NCI-H460 (cell line): ENCODE measurements at places on chromosomes 11 and 22. TPM values are rescaled to one million over a fixed set of nuclear protein-coding genes. Genes with fewer than 3 reads are reported as not detected.

GRCh38 chr11:110379261-110379660 is 50.5 kb upstream of the FDX1 start:
- DNase-seq: no peak

GRCh38 chr11:776561-777287 is 563 bp downstream of the GATD1 start:
- no peak for DNase-seq

DNA sequence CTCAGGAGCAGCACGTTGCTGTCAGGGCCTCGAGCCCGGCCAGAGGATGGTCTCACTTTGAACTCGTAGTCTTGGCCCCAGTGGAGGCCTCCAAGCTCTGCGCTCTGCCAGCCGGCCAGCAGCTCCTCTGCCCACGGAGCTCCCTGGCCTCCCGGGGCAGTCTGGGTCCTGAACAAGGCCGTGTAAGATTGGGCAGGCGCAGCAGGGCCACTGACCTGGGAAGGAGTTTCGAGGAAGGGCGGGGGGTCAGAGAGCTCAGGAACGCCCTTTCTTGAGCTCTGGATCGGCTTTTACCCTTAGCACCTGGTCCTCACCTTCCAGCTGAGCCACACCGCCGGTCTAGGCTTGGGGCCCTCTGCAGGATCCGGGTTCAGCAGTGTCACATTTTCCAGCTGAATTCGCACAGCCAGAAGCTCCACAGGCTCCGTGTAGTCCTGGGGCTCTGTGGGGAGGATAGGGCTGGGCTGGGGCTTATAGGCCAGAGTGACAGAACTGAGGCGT is 2.1 kb downstream of the ROBO4 start:
- DNase-seq: no peak

DNA sequence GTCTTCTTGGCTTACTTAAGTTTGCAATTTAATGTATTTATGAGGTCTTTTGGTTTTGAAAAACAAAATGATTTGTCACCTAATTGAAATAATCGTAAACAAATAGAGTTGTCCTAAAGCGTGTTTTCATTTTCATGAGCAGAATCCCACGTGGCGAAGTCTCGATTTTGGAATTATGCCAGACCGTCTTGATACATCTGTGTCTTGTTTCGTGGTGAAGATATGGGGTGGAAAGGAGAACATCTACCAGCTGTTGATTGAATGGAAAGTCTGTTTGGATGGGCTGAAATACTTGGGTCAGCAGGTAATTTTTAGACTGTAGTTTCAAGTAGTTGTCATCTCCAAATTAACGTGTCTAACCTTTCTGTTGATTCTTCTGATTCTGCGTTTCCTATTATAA is 64.7 kb downstream of the UVRAG start:
- DNase-seq: no peak

DNA sequence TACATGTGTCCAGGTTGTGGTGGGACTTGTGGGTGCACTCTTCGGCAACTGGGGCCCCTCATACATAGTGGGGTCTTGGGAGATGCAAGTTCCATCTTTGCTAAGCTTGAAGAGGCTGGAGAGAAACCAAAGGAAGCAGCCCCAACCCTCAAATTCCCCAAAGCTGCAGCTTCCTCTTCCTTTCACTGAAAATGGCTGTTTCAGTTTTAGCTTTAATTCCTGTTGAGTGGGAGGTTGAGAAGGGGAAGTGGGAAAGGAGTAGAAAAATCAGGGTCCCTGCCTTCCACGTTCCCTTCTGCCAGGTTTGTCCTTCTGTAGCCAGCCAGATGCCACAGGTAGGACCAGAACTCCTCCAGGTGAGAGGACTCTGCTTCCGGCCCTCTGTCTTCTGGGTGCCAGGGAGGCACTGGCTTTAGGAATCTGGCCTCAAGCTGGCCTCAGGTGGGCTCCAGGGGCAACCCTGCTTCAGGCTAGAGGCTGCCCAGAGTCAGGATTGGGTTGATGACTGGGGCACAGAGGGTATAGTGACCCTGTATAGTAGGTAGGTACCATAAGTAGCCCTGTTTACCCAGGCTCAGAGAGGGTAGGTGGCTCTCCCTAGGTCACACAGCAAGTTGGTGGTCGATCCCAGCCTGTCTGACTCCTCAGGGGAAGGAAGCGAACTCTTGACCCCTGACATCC is 16.2 kb downstream of the P2RY6 start:
- DNase-seq: no peak

- DNase-seq: peak; percentile 19
Measured at GRCh38 chr11:129323896-129324502, 51.6 kb upstream of the BARX2 start.

GRCh38 chr11:132639986-132640385 is 892.3 kb downstream of the OPCML start:
- no peak for DNase-seq

DNA sequence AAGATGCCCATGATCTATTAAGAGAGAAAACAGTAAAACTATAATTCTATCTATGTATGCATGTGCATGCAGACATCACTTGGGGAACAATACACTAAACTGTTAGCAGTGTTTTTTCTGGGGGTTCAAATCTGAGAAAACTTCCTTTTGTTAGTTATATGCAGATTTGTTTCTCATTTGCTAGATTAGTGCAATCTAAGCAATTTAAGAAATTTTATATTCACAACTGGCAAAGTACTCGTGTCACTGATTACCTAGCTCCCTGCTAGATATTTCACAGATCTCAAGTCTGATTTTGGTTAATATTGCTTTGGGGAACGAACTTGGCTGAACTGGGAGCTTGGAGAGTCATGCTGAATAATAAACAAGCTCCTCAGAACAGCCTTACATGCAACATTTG is 14.9 kb upstream of the OSBP start:
- no peak for DNase-seq

- DNase-seq: peak; percentile 5
Measured at GRCh38 chr11:135027461-135027860, 615.4 kb upstream of the B3GAT1 start.

DNA sequence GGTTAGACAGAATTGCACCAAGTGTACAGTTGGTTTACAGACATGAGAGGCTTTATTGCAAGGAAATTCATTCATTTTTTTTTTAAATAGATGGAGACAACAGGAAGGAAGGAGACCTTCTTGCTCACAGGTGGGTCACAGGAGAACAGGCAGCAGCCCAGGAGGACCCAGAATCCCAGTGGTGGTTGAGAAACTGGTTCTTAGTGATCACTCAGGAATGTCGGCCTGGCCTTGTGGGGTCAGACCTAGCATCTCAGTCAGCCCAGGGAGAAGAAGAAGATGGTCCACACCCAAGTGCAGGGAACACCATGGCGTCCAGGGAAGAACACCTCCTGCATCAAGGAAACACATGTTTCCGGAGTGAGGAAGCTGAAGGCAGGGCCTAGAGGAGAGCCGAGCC is 849 bp downstream of the KRTAP5-11 start:
- no peak for DNase-seq

Gene RIN1
- 18.7 and 23.9 TPM in 2 replicates for total RNA-seq

Gene FGF3
- not detected in 2 replicates for total RNA-seq

Gene MYO7A
- 0.06 and 0.10 TPM in 2 replicates for total RNA-seq

Gene NCF4
- not detected in 2 replicates for total RNA-seq

Gene BTBD18
- not detected in 2 replicates for total RNA-seq

Gene TXN2
- total RNA-seq: 25.0 and 29.9 TPM in 2 replicates
